AML-193 (cell line): ENCODE measurements at places on chromosomes 11 and 22.
A peak's percentile ranks its signal among the peaks of the same experiment; 100 is the strongest.

DNA sequence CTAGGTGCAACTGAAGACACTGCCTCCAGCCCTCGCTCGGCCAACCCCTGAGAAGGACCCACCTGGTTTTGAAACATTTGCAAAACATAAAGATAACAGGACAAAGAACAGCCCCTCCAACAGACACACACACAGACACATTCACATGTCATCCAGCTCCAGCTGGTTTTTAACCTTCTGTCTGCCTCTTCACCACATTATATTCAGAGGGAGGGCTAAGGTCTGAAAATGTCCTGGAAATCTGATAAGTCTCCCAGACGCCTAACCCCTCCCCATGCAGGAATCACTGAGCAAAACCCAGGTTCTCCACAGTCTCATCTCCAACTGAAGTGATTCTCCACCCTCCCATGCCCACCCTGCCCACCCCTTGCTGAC lies 29.4 kb downstream of the PACSIN2 start:
- DNase-seq: no peak

GRCh38 chr11:3136546-3137455 lies 28.3 kb downstream of the OSBPL5 start:
- DNase-seq: no peak

- DNase-seq: no peak
These were observed 6.3 kb upstream of the CASTOR1 start for GRCh38 chr22:30295576-30295975.

DNA sequence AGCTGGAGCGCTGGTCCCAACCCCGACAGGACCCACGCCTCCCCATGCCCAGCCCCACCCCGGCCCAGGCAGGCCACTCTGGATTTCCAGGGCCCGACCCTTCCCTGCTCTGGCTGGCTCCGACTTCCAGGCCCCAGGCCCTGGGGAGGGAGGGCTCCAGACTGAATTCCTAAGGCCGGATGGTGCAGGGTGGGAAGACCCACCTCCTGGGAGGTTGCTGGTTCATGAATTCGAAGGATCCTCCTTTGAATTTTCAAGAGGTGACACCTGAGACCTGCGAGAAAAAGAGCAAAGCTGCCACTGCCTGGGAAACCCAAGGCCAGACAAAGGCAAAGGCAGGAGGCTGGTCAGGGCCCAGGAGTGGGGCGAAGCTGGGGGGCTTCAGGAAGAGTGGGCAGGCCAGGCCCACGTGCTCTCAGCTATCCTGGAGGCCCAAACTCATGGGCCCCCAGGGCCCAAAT lies 47.0 kb upstream of the LINC01488 start:
- DNase-seq: no peak

DNA sequence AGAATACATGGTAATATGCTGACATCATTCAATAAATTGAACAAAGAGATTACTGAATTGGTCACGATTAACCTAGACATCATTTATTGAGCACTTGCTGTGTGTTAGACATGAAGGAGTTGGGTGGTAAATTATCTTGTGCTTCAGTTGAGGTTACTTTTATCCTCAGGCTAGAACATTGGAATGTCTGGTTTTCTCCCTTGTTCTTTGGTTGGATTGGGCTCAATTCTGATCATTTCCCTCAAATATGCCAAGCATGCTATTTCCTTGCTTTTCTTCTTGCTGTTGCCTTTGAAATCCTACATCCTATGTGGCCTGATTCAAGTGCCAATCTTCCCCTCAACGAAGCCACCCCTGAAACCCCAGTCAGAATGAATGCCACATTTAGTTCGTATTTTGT lies 65.8 kb downstream of the DEUP1 start:
- DNase-seq: no peak

DNA sequence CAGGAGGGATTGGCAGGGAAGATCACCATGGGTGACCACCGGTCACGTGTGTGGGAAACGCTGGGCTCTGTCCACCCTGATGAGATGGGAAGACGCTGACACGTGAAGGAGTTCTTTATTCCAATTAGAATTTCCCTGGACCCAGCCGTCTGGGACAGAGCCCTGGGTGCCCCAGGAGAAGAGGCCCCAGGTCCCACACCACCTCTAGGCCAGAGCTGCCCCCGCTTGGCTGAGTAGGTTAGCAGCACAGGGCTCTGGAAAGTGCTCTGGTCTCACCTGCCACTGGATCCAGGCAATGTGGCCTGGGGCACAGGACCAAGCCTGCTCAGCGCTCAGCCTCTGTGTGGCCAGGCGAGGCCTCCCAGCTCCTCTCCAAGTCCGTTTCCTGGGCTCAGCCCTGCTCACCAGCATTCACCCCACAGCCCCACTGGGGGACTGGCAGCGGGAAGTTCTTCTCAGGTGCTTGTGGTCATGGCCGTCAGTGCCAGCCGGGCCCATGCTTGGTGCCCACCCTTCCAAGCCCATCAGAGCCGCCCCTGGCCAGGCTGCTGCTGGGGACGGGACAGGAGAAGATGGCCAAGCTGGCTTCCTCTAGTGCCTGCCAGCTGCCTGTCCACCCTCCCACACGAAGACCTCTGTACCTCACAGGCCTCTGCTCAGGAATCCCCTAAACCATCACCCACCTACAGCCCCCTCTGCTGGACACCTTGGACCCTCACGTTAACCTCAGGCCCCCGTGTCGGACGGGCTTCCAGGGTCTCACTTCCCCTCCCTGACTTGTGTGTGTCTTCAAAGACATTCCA lies 62.5 kb upstream of the FGF3 start:
- DNase-seq: no peak

DNA sequence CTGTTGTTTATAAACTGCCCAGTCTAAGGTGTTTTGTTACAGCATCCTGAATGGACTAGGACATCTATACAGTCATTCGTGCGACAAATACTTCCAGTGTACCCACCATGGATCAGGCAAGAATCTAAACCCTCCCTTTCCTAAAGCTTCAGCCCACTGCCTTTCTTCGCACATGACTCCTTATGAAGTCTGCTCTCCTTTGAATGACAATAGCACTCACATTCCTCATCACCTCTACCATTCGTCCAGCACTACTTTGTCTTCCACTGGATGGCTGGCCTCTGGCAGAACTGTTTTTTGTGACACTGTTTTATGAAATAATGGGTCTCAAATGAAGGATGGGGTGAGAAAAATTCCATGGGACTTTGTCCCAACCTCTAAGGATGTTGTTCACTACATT lies 89.8 kb upstream of the LIN7C start:
- DNase-seq: no peak

GRCh38 chr11:241634-242033 lies 4.9 kb downstream of the PSMD13 start:
- no peak for DNase-seq

GRCh38 chr11:45107029-45107428 lies 39.4 kb upstream of the PRDM11 start:
- no peak for DNase-seq

DNA sequence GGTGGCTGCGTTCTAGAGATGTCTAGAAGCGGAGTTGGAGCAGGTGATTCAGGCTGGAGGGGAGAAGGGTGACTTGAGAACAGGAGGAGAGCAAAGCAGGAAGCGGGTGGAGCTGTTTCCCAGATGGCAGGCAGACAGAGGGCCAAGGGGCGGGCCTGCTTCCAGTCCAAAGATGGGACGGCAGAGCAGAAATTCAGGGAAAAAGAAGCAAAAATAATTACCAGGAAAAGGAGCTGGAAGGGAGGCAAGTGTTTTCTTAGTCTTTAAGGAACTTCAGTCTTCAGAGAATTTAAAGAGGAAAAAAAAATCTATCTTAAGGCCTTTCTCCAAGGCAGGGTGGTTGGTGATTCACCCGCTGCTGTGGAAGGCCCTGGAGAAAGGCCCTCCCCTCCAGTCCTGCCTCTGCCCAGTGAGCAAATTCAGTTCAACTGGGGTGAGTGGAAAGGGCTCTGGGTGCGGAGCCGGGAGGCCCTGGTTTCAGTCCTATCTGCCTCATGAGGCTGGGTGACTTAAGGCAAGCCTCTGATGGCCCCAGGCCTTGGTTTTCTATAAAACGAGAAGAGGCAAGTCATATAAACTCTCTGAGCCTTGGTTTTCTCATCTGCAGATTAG lies 4.5 kb upstream of the CREB3L1 start:
- no peak for DNase-seq

GRCh38 chr22:50310949-50311444 lies 3.6 kb upstream of the PLXNB2 start:
- DNase-seq: no peak

DNA sequence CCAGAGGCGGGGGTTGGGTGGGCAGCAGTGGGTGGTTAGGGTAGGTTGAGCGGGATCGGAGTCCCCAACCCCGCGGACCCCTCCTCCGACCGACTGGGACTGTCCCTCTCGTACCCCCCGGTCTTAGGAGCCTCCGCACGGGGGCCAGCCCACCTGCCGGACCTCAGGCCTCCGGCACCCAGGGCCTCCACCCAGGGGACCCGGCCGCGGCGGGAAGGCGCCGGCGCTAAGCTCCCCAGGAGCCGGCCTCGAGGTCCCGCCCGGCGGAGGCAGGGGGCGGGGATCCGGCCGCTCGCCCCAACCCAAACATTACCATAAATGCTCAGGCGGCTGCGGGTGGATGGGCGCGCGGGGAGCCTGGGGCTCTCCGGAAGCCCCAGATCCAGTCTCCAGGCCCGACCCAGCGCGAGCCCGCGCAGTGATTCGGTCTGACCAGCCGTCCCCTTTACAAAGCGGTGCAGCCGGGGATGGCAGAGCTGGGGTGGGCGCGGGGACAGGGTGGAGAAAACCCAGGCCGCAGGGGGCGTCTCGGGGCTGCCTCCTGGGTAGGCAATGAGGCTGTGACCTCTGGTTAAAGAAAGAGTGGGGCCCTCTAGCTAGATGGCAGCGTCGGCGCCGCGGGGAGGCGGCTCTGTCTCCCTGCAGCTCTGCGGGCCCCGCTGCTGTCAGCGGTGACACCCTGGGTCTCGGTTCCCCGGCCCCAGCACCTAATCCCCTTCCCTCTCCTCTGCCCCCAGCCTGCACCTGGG lies 4.0 kb upstream of the MCAM start:
- DNase-seq: no peak

DNA sequence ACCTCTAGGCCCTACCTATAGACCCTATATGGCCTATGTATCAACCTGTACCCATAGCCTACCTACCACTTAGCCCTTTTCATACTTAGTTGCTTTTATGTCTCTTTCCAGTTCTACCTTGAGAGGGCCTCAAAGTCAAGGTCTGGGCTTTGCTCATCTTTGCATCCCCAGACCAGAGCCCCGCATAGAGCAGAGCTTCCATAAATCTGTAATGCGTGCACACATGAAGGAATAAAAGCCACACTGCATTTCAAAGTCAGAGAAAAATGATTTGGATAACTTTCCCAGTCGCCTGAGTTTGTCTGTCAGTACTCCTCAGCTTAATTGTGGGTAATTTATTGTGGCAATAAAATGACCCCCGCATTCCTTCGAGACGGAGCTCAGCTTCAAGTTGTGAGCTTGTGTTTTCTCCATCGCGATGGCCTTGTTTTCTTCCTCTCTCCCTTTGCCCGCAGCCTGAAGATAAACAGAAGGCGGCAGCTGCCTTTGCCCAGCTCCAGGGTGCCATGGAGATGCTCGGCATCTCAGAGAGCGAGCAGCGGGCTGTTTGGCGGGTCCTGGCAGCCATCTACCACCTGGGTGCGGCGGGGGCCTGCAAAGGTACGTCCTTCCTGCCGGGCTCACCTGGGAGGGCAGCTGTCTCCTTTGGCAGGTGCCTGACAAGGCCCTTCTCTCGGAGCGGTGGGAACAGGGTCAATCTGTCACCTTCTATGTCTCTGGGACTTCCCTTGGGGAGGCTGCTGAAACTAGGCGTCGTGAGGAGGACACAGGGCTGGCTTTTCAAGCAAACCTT lies 55.7 kb downstream of the MYO18B start:
- no peak for DNase-seq

DNA sequence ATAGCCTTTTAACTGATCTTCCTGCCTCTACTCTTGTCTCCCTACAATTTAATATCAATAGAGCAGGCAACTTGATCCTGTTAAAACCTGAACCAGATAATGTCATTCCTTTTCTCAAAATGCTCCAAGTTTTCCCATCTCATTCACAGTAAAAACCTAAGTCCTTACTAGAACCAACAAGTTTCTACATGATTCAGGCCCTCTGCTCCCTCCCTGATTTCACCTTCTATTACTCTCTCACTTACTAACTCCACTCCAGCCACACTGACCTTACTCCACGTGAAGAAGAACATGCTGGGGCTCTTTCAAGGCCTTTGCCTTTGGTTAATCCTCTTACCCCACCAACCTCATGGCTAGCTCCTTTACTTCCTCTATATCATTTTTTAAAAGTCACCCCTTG lies 71.1 kb downstream of the PRCP start:
- DNase-seq: no peak

- no peak for DNase-seq
These were observed 76.1 kb upstream of the RTL6 start for GRCh38 chr22:44574057-44574639.

GRCh38 chr22:39097098-39098020 lies at the start of gene APOBEC3H:
Gene APOBEC3H (plus strand): TSS chr22:39097244. CDS start chr22:39100279, 3,035 bp downstream.
- DNase-seq: peak; percentile 13

GRCh38 chr11:71499125-71499524 lies 27.9 kb upstream of the KRTAP5-7 start:
- DNase-seq: no peak

GRCh38 chr11:29093416-29094120 lies 923.3 kb downstream of the KCNA4 start:
- DNase-seq: no peak

GRCh38 chr22:28442711-28443525 lies 236.7 kb downstream of the TTC28 start:
- DNase-seq: peak; percentile 36

DNA sequence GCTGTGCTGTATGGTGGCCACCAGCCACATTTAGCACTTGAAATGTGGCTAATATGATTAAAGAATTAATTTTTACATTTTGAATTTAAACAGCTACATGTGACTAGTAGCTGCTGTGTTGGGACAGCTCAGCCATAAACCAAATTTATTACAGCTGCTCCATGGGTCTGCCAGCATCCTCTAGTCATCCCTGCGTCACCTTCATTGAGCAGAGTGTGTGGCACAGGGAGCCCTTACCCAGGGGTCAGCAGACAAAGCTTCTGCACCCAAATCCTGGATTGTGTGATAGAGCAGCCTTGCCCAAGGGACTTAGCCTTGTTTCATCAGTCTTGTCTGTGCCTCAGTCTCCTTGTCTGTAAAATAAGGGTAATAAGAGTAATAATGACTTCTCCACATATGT lies 19.4 kb upstream of the ACCSL start:
- DNase-seq: no peak

GRCh38 chr11:11584530-11584810 lies 37.3 kb downstream of the GALNT18 start:
- no peak for DNase-seq

DNA sequence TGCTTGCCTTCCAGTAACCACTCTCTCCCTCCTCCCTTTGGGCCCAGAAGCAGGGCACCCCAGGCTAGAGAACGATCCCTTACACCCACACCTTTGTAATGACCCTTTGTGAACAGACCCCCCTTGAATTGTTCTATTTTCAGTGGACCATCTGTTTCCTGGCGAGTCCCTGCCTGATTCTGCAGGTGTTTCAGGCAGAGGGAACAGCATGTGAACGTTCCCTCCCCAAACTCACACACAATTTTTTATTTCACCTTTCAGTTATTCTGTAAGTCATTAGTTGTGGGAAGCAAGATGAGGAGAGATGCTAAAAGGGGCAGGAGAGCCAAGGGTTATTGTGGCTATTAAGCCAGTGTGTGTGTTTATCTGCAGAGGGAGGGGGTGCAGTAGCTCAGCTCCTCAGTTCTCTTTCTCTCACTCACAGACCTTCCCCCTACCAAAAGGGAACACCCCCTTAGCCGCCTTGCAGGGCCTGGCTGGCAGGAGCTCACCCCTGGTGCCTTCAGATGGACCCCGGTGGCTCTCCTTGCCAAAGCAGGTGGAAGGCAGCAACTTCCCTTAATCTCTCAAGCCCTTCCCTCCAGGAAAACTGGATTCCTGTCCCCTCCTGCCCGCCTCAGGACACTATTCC lies 64.8 kb upstream of the SPON1 start:
- no peak for DNase-seq
